ENCODE measurements at places on chromosomes 11 and 22.

DNA sequence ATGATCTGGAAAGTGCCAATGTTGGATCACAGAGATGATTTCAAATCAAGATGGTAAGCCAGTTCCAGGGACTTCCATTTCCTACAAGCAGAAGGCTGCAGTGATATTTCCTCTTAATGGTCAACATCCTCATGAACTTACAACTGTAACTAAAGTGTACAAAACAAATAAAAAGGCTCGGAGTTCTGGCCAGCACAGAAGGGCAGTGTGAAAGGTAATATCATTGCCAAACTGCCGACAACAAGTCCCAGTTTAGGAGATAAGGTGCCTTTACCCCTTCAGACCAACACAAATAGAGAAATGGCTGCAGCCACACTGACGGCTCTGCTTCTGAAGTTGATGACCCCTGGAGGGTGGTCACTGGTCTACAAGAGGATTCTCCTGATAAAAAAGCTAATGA lies 91.1 kb downstream of the ETS1 start:
- DNase-seq, result no peak

- DNase-seq, result no peak
These were observed 7.4 kb downstream of the ZP1 start for GRCh38 chr11:60874421-60875365.

GRCh38 chr11:2410616-2411015 lies 10.1 kb downstream of the TSSC4 start:
- no peak for DNase-seq

DNA sequence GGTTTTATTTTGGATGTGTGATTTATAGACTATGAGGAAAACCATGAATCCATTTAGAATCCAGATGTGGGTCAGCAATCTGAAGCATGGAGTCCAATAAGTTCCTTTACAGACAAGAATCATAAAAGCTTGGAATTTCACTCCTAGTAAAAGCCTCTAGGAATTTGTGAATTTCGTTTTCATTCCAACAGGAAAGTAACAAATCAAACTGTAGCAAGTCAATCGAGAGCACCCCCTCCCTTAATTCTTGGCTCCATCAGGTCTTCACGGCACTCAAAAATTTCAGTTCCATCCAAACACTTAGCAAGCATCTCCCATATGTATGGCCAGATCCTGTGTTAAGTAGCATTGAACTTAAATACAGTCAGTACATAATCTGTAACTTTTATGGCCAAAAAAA lies 143.6 kb upstream of the POU2AF2 start:
- DNase-seq, result no peak

GRCh38 chr11:118435290-118435892 lies 901 bp upstream of the KMT2A start:
- DNase-seq, result peak; percentile 32

- no peak for DNase-seq
These were observed 17.5 kb downstream of the FAM227A start for GRCh38 chr22:38638728-38639127.

DNA sequence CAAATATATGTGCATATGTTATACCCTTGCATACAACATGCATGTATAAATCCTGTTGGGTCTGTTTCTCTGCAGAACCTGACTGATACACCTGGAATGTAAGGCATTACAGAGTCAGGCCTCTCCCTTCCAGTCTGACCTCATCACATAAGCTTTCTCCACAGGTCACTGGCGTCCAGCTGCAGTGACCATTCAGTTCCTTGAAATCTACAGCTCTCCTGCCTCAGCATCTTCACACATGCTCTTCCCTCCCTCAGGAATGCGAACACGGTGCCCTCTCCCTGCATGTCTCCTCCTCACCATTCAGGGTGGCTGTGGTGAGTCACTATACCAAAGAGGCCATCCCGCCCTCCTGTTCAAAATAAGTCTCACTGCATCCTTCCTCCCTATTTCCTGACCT lies 657.8 kb upstream of the B3GAT1 start:
- DNase-seq, result no peak

DNA sequence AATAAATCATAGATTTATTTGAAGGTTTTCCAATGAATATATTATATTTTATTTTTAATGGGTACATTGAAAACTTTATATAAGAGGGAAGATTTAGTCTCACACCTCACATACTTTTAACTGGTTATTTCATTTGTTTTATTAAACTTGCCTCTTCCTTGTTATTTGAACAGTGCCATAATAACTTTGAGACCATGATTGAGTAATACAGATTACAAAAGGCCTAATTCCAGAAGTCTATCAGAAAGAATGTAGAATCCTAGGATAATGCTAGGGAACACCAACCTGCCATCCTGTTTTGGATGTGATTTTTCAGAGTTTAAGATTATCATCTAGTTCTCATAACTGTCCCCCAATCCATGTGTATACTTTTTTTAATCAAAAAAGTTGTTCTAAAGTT lies 102.7 kb upstream of the BIRC3 start:
- no peak for DNase-seq

DNA sequence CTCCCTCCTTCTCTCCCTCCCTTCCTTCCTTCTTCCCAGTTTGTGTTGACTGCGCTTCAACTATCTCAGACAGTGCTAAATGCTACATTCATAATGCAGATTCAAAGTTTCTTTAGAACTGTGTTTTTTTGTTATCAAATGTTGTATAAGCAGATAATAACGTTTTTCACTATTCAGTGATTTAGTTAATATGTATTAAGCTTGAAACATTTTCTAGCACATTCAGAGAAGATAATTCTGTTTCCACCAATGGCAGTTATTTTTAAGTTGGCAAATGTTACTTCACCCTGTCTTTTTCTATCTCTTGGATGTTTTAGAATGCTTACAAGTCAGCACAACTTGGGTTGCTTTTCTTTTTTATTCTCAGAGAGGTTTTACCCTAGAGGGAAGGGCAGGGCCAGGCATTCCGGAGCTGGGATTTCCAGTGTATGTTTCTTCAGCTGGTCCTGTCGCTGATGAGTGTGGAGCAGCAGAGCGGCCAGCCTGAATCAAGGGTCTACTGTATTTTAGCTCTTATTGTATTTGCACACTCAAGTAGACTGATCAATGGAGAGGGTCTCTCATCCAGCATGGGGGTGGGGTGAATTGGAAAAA lies 162.3 kb upstream of the ARHGAP20 start:
- DNase-seq, result no peak

GRCh38 chr11:121533601-121534000 lies 80.8 kb upstream of the SORL1-AS1 start:
- DNase-seq, result no peak

DNA sequence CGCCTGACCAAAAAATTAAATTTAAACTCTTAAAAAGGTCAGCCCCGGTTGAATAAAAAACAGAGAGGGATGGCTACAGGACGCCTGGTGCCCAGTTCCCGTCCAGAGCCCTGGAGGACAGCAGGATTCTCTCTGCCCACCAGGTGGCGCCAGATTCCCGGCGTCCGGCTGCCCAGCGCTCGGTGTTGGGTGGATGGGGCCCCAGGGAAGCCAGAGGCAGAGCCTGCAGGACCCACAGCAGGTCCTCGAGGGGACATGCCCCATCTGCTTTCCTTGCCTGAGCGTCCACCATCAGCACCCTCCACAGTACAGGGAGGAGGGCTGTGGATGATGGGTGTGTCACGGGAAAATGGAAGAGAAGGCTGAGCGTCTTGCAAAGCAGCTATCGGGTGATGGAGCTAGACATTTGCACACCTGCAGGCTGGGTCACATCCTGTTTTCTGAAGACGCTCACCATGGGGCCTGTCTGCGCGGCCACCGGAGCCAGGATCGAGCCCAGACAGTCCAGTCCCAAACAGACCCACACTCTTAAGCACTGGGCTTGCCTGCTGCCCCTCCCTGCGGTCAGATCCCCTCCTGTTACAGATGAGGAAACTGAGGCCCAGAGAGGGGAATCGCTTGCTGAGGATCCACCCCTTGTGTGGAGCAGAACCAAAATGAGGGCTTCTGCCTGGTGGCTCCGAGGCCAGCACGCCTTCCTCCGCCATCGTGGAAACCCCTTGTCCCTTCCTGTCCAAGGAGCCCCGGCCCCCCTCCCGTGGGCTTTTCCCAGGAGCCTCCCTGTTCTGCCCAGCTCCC lies 18.5 kb upstream of the CBX7 start:
- peak; percentile 77 for DNase-seq

GRCh38 chr11:13009476-13009920 lies 382 bp downstream of the RASSF10 start:
- no peak for DNase-seq

DNA sequence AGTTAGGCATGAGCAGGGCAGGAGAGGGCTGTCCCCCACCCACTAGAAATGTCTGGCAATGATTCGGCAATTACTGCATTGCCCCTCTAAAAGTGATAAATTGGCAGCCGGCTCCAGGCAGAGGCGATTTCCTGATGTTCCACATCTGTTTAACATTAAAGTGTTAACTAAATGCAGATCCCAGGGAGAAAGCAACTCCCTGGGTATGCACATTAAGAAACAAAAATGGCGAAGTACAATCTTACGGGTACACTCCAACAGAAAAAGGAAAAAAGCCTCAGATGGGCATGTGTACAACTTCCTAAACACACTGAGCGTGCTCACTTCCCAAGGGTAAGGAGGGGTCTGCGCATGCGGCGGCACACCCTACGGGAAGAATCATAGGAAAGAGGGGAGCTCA lies 314.4 kb downstream of the CASP12 start:
- peak; percentile 35 for DNase-seq

DNA sequence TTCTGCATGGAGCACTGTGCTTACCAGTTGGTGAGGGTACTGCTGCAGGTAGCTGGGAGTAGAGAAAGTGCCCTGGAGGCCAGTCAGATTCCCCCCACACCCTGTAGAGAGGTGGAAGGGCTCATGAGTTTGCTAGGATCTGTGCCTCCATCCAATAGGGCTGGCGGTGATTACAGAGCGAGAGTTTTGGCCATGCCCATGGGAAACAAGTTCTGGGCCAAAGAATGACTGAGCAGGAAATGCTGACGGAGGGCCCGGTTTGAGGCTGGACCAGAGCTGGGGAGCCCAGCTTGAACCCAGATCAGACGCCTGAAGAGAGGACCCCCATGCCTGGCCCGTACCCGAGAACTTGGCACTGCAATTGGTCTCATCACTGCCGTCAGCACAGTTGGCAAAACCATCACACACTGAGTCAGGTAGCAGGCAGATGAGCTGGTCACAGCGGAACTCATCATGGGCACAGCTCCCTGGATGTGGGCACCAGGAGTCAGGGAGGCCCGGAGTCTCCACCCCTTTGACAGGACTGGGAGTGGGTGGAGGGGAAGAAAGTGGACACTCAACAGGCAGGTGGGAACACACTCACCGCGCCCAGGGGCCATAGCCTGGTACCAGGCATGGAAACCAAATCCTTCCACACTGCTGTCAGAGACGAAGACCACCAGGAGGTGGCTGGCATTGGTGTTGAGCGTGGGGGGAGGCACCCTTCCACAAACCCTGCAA lies 2.1 kb downstream of the MFRP start:
- DNase-seq, result no peak

GRCh38 chr11:12809864-12810567 lies 135.8 kb downstream of the TEAD1 start:
- DNase-seq, result peak; percentile 55

- no peak for DNase-seq
These were observed 49.9 kb downstream of the SCUBE1 start for GRCh38 chr22:43293259-43293654.

- no peak for DNase-seq
These were observed 13.5 kb downstream of the MCAT start for GRCh38 chr22:43129426-43130425.

- DNase-seq, result no peak
These were observed 108.1 kb downstream of the TSPAN18 start for GRCh38 chr11:44834846-44835245.

- DNase-seq, result no peak
These were observed 7.7 kb downstream of the MPPED1 start for GRCh38 chr22:43419371-43420080.

DNA sequence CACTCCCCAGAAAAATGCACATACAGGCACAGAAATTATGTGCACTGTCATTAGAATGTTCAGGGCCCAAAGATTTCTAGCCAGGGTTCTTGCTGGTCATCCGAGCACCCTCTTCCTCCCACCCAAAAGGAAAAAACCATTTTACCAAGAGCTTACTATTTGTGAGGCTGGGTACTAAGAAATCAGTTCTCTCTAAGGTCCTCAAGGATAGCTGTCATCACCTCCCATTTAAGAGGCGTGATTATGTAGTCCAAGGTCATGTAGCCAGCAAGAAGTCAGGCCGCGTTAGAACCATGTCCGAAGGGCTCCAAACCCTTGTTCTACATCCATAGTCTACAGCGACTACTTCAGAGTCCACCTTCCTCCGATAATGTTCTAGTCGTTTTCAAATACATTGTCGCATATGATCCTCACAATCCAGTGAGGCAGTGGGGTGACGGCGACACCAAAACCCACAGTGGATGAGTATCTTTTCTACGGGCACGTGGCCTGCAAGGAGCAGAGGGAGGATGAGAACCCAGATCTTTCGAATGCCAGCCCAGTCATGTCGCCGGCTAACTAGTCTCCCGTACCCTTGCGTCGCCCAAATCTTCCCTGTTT lies 634 bp downstream of the TIMM8B start:
- DNase-seq, result peak; percentile 20

DNA sequence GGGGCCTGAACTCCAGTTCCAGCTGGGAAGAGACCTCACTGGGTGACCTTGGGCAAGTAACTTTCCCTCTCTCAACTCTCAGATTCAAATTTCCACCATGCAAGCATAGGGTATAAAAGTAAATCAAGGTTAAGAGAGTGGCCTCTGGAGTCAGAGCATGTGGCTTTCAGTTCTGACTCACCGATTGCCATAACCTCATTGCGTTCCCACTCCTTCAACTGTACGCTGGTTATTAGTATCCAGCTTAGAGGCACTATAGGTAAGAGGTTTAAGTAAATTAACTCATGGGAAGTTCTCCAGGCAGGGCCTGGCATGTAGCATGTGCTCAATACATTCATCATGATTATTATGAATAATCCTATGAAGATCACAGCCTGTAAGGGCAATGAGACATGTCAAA lies 88.3 kb downstream of the FBXO7 start:
- DNase-seq, result no peak

- DNase-seq, result no peak
These were observed 658.5 kb downstream of the OPCML start for GRCh38 chr11:132873841-132874240.

GRCh38 chr22:29082826-29083545 lies 10.2 kb downstream of the KREMEN1 start:
- DNase-seq, result no peak

DNA sequence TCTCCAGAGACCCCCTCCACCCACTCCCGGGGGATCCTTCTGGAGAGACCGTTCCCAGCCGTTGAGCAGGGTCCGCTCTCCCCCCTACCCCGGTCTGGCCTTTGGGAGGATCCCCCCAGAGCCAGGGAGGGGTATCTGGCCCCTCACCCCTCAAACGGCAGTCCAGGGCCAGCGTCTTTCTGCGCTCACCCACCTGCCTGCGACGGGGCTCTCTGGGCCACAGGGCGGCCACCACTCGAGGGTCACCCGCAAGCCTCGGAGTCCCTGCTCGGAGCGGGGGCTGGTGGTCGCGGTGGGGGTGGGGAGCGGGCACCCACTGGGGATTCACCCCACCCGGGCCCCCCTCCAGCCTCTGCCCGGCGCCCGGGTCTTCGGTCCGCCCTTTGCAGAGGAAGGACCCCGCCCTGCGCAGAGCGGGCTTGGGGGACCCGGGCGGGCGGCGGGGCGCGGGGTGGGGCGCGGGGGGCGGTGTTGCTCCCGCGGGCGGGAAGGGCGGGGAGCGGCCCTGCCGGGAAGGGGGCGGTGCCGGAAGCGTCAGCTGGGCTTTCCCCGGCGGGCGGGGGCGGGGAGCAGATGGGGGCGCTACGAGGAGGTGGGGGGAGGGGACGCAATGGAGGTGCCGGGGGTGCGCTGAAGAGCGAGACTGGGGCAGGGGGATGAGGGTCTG lies 16.6 kb downstream of the CRELD2 start:
- peak; percentile 70 for DNase-seq

- peak; percentile 44 for DNase-seq
These were observed 23.0 kb downstream of the C22orf23 start for GRCh38 chr22:37930270-37930951.

Measured in fibroblast of skin of scalp (primary cell).